ENCODE measurements at places on chromosomes 1 and 21.

GRCh38 chr1:167288390-167289074 lies 67.8 kb downstream of the POU2F1 start:
- no peak for DNase-seq

DNA sequence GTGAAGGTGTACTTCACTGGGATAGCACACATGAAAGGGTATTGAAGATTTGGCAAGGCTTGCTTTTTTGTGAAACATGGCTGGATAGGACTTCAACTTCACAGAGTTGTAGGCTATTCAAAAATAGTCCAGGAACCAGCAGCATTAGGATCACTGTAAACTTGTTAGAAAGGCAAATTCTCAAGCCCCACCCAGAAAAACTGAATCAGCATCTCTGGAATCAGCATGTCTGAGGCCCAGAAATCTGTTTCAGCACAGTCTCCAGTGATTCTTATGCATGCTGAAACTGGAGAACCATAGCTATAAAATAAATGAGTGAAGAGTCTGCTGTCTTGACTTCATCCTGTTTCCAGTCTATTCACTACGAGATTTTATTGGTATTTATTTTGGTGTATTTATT lies 8.1 kb upstream of the KRTAP21-3 start:
- DNase-seq = no peak

- DNase-seq = no peak
Observed at GRCh38 chr1:107162745-107163144, 21.9 kb downstream of the NTNG1 start.

GRCh38 chr1:33338440-33339211 lies 17.7 kb upstream of the A3GALT2 start:
- DNase-seq = no peak

Measured in CD4-positive, alpha-beta T cell treated with Interleukin-6 for 4 hours (primary cell).